Stimulated activated CD4-positive, alpha-beta T cell treated with anti-CD3 and anti-CD28 coated beads, Interleukin-1b, Interleukin-23, amount 100 ng/mL, for 1 hour (primary cell): ENCODE measurements at places on chromosomes 7 and 10.

DNA sequence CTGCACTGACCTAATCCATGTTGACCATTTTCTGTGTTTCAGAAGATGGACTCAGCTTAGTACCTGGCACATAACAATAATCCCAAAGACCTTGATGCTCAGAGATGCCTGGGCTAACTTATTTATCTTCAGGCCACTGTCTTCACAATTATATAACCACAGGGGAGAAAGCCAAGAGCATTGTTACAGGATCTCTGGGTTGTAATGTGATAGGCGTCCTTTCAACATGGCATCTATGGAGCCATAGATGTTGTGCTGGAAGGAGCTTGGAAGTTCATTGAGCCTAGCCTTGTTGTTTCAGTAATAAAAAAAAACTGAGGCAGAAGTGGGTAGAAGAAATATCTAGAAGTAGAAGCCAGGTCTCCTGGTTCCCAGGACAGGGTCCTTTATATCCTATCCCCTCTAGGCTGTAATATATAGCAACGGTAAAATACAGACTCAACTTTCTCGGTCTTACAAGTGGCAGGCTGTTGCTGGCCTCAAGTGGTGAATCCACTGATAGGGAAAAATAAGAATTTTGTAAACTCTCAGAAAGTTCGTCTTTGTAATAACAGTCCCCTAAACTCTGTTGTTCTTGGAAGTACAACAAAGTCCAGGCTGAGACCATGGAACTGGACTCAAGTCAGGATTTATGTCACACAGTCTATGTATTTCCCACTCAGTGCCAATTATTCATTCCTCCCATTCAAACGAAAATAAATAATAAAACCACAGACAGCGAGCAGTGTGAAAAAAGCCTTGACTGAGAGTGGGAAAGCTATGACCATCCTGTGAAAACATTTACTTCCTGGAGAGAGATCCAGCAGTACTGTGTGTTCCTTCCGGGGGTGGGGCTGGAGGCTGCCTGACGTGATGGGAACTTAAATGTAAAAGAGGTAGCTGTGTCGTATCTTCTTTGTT is 277.6 kb downstream of the REEP3 start:
- DNase-seq, result no peak

DNA sequence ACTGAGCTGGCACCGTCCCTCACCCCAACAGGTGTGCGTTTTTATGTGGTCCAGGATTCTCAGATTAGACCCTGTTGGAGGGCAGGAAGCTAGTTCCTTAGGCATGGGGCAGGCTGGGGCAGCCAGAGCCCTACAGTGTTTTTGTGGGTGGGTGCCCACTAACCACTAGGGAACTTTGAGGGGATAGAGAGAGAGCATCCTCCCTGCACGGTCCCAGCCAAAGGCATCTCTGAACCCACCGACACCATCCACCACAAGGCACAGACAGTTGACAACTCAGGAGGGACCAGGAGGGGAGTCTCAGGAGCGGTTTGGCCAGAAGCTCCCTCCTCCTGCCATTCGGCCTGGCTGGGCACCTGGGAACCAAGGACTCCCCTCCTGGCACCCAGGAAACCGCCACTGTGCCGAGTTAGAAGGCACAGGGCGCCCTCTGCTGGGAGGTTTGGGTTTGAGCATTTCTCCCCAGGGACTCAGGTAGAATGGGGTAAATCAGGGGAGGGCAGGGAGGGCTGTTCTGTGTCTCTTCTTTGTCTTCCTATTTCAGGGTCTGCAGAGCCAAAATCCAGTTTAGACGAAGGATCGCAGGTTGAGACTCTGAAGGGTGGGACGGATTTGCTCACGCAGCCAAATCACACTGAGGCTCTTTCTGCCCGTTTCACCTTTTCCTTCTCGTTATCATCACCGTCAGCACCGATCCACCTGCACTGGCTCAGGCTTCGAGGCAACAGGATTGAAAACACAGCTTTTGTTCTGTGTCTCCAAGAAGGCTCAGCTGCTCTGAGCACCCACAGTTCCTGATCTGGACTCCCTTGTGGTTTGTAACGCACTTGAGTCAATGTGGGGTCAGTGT is 84.8 kb upstream of the COL13A1 start:
- no peak for DNase-seq

- DNase-seq, result no peak
Measured at GRCh38 chr10:71455035-71455434, 58.3 kb downstream of the CDH23 start.

DNA sequence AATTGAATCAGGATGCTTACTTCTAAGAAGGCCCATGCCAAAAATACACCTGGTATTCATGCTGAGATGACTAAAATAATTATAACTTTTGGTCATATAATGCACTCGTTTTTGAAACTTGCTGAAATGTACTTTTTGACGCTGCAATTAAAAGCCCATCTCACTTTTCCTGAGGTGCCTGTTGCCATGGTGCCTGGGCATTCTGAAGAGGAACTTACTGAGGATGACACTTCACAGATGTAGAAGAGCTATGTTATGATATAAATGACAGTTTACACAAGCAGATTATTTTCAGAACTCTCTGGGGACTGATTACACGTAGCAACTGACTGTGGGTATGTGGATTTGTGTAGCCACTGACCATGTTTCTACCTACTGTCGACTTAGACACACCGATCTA is 182.4 kb downstream of the TPK1 start:
- DNase-seq, result no peak

GRCh38 chr7:50287129-50287528 is 17.4 kb upstream of the IKZF1 start:
- no peak for DNase-seq

DNA sequence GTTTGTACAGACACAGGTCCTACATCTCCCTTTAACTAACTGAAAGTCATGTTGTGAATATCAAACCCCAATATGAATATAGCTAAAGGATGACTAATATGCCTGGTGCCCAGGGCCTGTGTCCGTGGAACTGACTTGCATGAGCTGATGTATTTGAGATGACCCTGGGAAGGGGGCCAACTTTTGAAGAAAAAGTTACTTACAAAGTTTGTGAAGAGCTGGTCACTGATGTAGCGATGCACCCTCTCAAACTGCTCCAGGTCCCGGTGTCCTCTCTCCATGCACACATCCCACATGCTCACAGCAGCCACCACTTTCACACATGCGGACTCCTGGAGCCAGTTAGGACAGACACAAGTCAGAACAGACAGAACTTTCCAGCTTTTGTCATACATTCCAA is 106.2 kb downstream of the ABCC2 start:
- DNase-seq, result no peak

- DNase-seq, result no peak
Measured at GRCh38 chr10:16915300-16915699, 98.1 kb upstream of the RSU1 start.

DNA sequence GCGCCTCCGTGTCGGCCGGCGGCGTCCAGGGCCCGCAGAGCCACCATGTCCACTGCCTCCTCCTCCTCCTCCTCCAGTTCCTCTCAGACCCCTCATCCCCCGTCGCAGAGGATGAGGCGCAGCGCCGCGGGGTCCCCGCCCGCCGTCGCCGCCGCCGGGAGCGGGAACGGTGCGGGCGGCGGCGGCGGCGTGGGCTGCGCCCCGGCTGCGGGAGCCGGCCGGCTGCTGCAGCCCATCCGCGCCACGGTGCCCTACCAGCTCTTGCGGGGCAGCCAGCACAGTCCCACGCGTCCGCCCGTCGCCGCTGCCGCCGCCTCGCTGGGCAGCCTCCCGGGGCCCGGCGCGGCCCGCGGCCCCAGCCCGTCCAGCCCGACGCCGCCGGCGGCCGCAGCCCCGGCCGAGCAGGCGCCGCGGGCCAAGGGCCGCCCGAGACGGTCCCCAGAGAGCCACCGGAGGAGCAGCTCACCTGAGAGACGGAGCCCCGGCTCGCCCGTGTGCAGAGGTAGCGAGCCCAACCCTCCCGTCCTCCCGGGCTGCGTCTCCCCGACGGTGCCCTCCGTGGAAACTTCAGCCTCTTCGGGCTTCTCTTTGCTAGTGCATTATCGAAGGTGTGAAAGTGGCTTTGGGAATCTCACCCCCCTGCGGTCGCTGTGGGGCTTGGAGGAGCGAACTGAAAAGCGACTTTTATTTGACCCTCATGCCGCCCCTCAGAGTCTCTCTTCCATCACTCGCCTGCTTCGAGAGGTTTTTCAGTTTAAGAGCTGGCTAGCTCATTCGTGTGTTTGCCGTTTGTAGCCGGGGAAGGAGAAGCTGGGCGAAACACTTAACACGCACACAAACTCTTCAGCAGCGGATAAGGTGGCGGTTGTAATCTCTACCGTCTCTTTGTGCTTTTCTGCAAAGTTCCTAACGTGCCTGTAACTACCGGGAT is 975 bp downstream of the GLCCI1 start:
- no peak for DNase-seq

- no peak for DNase-seq
Measured at GRCh38 chr10:44671319-44671718, 239.8 kb upstream of the TMEM72 start.

GRCh38 chr7:65307651-65308299 is 65.9 kb upstream of the ZNF92 start:
- no peak for DNase-seq

DNA sequence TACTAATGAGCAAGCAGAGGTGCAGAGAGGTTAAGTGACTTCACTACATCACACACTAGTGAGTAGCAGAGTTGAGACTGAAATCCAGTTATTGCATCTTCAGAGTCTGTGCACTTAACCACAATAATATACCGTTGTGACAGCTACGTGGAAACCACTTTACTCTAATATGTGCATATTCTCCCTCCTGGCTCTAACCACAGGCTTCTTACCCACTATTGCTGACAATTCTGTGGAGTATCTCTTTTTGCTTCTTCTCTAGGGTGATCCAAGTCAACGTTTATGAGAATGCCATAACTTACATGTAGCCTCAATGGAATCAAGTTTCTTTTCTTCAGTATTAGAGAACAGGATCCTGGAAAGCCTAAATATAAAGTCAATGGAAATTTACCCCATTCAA is 64.2 kb upstream of the MEOX2 start:
- no peak for DNase-seq

DNA sequence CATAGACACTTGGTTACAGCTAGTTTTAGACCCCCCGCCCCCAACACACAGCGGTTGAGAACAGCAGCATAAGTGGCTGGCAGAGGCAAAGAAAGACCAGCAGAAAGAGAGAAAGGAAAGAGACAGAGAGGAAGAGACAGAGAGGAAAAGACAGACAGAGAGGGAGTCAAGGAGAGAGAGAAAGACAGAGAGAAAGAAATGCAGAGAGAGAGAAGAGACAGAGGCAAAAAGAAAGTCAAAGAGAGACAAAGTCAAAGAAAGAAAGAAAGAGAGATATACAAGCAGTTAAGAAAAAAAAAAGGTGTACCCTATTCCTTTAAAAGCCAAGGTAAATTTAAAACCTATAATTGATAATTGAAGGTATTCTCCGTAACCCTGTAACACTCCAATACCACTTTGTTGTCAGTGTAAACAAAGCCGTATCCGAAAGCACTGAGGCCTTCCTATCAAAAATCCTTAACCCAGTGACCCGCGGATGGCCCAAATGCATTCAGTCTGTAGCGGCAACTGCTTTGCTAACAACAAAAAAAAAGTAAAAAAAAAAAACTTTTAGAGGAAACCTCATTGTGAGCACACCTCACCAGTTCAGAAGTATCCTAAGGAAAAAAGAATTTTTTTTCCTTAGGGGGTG is 11.9 kb upstream of the SLC12A9 start:
- no peak for DNase-seq
